ENCODE measurements at places on chromosomes 4 and X.

DNA sequence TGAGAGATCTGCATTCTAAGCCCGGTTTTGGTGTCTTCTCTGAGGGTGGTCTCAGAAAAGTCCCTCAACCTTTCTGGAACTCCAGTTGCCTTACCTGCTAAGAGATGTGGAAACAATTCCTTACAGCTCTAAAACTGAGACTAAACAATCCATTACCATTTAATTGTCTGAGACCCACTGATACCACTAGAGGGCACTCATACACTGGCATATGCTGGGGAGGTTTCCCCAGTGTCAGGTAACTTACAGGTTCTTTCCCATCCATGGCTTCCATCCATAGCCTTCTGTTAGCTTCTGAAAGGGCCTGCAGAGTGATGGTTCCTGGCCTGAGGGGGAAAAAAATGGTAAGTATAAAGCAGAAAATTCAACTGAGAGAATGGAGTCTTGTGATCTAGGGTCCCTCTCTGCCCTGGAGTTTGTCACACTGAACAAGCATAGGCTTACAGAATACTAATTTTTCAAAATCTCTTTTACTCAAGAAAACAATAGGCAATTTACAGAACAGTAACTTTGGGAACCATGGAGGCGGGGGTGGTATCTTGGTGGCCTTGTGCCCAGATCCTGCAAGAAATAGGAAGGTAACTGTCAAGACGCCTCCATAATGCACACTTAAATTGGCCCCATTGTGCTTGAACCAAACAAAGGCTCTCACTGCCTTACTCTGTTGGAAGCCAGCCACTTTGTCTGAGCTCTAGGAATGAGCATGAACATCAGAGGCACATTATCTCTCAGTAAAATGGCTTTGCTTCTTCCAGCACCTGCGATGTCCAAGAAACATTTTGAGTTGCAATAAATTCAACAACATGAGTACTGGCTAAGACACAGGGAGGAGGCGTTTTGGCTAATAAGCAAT is 236.1 kb downstream of the OPHN1 start:
- no peak for DNase-seq

GRCh38 chr4:43898836-43899235 is 549.8 kb downstream of the KCTD8 start:
- no peak for DNase-seq

DNA sequence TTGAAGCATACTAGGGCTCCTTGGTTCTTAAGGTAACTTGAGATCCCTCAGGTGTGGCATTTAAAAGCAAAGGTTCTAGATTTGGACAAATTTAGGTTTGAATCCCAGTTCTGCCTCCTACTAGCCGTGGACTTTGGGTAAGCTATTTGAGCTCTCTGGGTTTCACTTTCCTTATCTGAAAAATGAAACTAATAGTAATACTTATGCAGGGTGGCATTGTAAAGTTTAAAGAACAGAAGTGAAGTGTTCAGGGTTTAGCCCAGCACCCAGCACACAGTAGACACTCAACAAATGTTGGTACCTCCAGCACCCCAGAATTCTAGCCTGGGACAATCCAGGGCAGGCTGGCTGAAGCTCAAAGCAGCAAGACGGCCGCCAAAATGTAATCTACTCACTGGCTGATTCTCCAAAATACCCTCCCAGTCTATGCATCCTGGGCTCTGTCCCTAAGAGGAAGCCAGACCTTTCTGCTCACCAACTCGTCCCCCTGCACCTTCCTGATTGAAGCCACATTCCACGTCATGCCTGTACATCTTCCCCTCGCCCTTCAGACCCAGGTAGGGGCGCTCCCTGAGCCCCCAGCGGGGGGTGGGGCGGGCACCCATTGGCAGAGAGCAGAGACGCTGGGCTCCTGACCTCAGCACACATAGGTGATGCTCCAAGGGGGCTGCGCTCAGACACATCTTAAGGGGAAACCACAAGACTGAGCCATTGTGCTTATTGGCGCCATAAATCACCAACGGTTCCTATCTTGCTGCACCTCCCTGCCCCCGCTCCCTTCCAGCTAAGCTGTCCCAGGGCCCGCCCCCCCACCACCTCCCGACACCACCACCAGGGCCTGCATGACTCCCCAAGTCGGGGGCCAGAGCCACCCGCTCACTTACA is 160.6 kb downstream of the BCOR start:
- DNase-seq = no peak

DNA sequence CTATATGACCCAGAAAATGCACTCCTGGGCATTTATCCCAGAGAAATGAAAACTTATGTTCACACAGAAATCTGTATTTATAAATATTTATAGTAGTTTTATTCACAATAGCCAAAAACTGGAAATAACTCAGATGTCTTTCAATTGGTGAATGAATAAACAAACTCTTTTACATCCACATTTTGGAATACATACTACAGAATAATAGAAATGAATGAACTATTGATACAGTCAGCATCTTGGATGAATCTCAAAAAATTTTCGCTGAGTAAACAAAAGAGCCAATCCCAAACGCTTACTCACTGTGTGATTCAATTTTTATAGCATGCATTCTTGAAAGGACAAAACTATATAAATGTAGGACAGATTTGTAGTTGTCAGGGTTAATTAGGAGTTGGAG is 75.1 kb upstream of the HTR2C start:
- DNase-seq = no peak

- DNase-seq = no peak
Observed at GRCh38 chrX:124257924-124258702, 74.3 kb upstream of the TEX13D start.

- DNase-seq = no peak
Observed at GRCh38 chr4:156195914-156196313, 242.2 kb upstream of the CTSO start.

GRCh38 chrX:16444353-16444752 is 205.6 kb upstream of the S100G start:
- DNase-seq = no peak

DNA sequence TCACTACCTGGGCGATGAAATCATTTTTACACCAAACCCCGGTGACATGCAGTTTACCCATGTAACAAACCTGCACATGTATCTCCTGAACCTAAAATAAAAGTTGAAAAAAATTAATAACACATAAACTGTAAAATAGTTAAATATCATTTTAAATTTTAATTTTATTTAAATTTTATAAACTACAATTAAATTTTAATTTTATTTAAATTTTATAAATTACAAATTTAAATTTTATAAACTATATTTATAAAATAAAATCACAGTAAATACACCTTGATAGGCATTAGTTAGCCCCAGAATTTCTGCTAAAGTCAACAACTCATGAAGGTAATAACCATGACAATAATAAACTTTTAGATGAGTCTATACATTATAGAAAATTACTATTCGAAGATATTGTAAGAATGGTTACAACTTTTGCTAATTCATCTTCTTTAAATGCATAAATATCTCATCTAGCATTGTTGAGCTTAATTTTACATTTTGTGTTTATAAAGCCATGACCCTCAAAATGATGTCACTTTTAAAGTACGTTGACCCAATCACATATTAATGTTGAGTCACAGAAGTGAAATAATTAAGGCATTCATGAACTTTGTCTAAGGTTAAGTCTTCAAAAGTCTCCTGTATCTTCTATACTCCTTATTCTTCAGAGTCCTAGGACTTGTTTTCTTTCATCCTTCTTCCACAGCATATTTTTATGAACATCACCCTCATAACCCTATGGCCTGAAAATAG is 755.8 kb upstream of the LCORL start:
- no peak for DNase-seq

Data from activated T-cell treated with anti-CD3 and anti-CD28 coated beads, Interleukin-2, amount 50 U/mL, for 24 hours (primary cell).